ENCODE measurements at places on chromosomes 7 and 10.

DNA sequence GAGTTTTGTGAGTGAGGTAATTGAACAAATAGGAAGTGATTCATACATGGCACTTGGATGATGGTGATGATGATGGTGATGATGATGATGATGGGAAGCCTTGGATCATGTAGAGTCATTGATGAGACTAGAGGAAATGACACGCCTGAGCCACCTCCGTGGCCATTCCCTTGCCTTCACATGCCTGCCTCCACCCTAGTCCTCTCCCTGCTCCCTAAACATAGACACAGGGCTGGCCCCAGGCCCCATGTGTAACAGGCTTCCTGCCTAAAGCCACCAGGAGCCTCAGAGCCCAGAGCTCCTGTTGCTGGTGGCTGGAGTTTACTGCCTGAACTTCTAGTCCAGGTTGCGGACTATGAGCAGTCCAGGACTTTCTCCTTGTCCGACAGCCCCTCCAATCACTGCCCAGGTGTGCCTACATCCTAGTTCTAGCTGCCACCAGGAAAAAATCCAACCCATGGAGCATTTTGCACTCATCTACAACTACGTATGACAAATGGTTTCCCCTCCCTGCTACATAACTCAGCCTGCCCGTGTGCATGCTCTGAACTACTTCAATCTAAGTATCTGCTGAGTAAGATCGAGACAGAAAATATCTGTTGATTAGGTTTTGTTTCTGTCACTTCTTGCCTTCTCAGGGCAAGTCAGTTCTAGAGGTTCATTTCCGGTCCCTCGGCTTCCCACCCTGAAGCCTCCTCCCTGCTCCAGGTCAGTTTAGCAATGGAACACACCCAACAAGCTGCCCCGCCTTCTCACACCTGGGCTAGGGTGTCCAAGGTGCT, 35.5 kb upstream of the KDM7A start:
- DNase-seq = peak; percentile 46

GRCh38 chr7:289756-290553, at the start of gene FOXL3:
FOXL3 (plus strand) TSS chr7:290170; CDS start chr7:290170, 0 bp downstream.
- no peak for DNase-seq

- DNase-seq = no peak
Observed at GRCh38 chr10:18140957-18141845, 977 bp downstream of the CACNB2 start.

DNA sequence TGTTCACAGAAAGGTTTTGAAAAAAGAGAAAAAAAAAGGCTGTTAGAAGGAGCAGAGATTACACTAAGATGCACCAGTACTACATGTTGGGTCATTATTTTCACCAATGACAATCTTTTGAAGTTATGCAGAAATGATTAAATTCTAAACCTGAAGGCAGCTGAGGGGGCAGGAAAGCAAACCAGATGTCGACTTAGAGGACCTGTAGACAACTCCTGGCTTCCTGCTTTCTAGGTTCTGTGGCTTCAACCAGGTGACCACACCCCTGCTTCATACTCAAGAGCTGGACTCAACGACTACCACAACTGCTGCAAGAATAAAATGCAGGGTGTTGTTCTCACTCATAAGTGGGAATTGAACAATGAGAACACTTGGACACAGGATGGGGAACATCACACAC, 30.0 kb downstream of the MYOF start:
- no peak for DNase-seq

GRCh38 chr7:130845581-130846085, 111.6 kb upstream of the KLF14 start:
- peak; percentile 89 for DNase-seq

- no peak for DNase-seq
Observed at GRCh38 chr10:73398024-73398423, 15.8 kb downstream of the ANXA7 start.

DNA sequence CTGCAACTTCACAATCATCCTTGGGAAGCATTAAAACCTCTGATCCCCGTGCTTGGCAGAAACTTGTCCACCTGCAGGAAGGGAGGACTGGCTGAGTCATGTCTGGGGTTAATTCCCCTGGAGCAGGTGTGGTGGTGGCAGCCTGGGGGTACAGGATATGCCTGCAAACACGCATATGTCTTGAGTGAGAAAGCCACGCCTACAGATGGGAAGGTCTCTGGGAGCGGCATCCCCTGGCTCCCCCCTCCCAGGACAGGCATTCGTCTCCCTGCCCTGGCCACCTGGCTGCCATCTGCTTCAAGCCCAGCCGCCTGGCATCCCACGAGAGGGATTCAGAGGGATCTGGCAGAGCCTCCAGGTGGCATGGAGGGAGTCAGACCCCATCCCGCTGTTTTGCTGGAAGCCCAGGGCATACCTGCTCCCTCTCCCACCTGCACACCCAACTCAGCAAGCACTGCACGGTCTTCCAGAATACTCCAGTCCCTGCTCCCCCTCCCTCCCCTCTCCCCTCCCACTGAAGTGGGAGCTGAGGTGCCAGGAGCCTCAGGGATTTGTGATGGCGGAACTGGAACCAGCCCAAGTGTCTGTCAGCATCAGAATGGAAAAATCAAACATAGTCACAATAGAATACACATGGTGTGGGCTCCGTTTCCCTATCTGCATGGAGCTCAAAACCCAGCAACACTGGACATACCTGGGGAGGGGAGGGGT, 61.0 kb downstream of the CAMK2B start:
- DNase-seq = peak; percentile 79

DNA sequence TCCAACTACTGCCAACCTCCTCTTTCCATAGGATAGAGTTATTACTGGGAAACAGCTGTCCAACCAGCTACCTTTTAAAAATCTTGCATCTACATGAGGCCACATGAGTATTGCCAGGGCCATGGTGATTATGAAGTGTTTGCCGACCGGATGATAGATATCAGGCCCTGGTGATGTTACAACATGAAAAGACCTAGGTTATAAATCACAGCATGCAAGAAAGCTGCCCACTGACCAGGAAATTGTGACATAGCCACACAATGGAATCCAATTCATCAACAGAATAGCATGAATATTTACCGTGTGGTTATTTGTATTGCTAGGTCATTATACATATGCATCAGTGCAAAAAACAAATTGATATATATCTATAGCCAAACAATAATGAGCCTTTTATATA, 517.0 kb downstream of the INHBA start:
- no peak for DNase-seq

- DNase-seq = no peak
Observed at GRCh38 chr7:105827151-105827875, 49.1 kb downstream of the ATXN7L1 start.

GRCh38 chr10:46266306-46266985, 20.4 kb upstream of the ANTXRL start:
- DNase-seq = no peak

- no peak for DNase-seq
Observed at GRCh38 chr7:88915615-88916014, 120.1 kb upstream of the TEX47 start.

- peak; percentile 8 for DNase-seq
Observed at GRCh38 chr7:10128748-10129147, 844.9 kb upstream of the PHF14 start.

DNA sequence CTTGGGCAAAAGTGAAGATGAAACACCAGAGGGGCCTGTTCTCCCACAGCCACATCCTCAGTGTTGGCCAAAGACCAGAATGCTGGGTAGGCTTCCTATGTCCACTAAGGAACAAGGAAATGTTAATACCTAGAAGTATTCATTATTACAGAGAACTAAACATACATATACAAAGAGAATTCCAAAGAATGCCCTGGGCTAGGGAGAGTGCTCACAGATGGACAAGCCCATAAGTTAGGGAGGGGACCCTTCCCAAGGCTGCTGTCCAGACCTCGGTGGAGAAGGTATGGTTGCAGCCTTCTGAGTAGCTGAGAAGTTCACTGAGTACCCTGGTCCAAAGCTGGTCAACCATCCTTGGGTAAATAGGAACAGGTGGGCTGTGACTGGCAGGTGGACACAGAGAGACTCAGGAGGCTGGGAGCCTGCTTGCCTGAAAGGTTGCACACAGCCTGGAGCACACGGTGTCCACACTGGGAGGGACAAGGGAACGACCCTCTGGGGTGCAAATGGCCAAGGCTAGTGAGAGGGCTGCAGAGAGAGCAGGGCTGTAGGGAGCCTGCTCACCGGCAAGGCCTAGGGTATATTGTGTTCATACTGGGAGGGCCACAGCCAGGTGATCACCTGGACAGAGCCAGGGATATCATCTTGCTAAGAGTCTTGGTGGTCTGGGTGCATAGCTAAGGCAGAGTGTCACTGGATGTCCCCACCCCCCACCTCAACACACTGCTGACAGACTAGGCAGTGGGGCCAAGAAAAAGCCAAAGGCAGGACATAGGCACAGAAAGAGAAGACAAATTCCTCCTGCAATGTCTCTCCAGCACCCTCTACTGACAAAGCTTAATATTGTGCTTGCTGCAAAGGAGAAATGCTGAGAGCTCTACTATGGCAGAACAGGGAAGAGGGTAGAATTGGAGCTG, 40.3 kb downstream of the CPVL start:
- DNase-seq = peak; percentile 74

- no peak for DNase-seq
Observed at GRCh38 chr10:61279400-61279799, 173.8 kb downstream of the TMEM26 start.

GRCh38 chr7:85828614-85829013, 641.8 kb upstream of the SEMA3D start:
- DNase-seq = no peak

GRCh38 chr7:139768249-139768824, 9.5 kb downstream of the HIPK2 start:
- no peak for DNase-seq

DNA sequence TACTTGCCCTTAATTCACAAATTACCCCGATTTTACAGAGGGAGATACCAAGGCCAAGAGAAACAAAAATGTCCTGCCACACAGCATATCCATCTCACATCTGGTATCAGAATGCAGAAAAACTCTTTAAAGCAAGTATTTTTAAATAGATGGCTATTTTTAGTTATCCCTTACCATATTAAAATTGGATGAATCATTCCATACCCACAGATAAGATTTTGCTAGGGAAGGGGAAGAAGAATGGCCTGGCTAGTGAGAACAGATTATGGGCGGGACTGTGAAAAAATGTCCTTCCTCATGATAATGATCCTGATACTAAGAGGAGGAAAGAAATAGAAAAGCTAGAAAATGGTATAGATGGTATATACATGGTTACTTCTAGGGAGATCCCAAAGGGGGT, 80.6 kb upstream of the GATAD1 start:
- DNase-seq = peak; percentile 39

DNA sequence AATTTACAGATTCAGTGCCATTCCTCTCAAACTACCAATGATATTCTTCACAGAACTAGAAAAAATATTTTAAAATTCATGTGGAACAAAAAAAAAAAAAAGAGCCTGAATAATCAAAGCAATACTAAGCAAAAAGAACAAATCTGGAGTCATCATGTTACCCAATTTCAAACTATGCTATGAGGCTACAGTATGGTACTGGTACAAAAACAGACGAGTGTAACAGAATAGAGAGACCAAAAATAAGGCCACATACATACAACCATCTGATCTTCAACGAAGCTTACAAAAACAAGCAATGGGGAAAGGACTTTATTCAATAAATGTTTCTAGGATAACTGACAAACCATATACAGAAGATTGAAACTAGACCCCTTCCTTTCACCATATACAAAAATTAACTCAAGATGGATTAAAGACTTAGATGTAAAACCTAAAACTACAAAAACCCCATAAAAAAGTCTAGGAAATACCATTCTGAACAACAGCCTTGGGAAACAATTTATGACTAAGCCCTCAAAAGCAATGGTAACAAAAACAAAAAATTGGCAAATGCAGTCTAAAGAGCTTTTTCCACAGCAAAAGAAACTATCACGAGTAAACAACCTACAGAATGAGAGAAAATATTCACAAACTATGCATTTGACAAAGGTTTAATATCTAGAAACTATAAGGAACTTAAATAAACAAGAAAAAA, 207.7 kb downstream of the PTN start:
- DNase-seq = no peak

DNA sequence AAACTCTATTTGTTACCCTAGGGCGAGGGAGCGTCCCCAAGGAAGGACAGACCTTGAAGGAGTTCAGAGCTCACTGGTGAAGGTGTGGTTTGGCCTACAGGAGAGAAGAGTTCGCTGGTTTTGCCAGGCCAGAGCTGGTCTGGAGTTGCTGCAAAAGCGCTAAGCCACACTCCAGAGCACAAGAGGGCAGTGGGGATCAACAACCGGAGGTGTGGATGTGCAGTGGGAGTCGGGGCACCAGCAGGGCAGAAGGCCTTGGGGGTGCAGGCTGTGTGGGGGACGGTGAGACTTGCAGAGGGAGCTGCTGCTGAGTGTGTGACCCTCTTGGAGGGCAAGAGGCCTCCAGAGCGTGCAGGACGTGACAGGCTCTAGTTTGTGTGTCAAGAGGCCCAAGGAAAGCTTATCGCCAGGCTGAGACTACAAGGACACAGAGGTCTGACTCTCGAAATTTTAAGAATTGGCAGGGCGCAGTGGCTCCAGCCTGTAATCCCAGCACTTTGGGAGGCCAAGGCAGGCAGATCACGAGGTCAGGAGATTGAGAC, 14.3 kb upstream of the CUL1 start:
- no peak for DNase-seq

DNA sequence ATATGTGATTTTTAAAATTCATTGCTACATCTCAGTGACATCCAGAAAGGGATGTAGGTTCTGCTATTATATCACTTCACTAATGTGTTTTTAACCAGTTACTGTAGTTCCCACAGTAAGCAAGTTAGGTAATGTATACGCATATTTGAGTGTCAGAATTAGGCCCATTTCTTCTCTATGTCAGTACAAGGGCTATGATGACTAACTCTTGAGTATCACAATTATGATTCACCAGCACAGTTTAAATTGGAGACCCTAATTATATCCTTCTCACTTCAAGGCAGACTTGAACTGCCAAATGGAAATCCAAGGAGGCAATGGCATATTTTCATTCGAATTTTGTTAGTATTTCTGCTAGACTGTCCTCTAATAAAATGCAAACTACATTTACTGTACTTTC, 23.6 kb downstream of the BZW2 start:
- peak; percentile 28 for DNase-seq

DNA sequence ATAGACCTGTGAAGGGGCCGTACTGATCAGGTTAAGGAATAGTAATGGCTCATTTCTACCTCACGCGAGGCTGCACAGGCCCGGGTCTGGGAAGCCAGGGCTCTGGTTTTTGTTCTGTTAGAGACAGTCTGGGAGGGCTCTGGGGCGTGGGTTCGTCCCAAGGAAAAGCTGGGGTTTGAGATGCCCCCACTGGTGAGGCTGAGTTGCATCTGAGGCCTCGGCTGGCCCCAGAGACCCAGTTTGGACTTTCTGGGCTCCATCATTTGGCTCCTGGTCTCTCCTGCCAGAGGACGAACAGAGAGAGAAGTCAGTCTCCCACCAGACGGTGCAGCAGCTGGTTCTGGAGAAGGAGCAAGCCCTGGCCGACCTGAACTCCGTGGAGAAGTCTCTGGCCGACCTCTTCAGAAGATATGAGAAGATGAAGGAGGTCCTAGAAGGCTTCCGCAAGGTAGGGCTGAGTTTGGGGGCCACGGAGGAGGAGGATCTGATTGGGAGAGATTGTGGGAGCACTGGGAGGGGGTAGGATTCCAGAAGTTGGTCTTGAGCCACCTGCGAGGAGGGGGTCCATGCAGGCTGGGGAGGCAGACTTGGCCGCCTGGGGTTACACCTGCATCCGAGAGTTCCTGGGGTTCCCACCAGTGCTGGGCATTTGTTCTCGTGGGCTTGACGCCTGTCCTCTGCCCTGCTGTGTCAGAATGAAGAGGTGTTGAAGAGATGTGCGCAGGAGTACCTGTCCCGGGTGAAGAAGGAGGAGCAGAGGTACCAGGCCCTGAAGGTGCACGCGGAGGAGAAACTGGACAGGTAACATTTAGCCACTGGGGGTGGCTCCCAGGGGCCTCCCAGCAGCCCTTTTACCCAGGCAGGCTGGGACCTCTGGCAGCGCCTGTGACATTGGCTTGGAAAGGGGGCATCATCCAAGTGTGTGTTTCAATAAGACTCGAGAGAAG, 22.5 kb upstream of the BTBD16 start:
- no peak for DNase-seq
